OCI-M1 (cell line): ENCODE measurements at places on chromosomes 3 and 15.

GRCh38 chr3:100289339-100289738, 28.5 kb downstream of the TBC1D23 start:
- DNase-seq = peak; percentile 99

GRCh38 chr15:69058830-69059556, 44.5 kb downstream of the NOX5 start:
- DNase-seq = peak; percentile 91

- DNase-seq = no peak
Measured at GRCh38 chr3:95280711-95281352, 1218.0 kb downstream of the NSUN3 start.

DNA sequence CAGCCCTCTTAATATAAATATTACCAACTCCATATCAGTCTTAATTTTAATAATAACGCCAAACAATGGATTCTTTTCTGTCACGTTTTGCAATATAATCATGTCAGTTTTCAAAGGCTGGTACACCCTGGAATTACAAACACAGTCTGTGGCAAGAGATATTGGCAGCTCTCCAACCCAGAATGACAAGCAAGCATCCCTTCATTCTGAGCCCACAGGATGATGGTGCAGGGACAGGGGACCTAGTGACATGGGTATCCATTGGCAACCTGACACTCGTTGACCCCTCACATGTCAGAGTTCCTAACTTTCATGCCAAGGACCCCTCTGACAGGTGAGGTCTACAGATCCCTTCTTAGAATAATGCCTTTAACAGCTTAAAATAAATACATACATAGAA, 154.5 kb upstream of the TSC22D2 start:
- peak; percentile 73 for DNase-seq

DNA sequence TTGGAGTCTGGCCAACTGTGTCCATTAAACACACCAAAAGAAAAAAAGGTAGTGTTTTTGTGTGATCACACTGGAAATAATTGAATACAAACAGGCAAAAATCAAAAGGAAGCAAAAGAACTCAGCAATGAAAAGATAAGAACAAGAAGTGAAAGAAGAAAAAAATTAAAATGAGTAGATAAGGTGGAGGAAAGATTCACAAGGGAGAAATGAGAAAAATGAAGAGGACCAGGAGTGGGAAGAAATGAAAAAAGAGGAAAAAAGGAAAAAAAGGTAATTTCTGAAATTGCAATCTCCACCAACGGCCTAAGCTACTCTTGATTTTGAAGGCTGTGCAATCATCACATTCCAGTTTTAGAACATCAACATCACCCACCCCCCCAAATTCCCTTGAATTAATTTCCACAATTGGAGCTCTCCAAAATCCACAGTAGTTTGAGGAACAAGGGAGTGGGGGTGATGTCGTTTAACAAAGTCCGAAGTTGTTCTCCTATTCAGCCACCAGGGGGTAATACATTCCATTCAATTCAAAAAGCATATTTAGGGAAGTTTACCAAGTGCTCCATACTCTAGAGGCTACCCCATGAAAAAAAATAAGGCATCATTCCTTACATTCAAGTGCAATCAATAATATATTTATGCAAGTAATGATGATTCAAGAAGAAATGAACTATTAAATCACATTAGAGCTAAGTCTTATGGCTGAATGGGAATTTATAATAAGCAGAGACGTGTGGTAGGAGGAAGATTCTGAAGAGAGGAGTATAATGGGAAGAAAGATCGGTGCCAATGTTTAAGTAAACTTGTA, 37.4 kb downstream of the ZNF860 start:
- DNase-seq = peak; percentile 67

- DNase-seq = no peak
Measured at GRCh38 chr15:52706091-52706490, 26.9 kb upstream of the ATOSA start.

GRCh38 chr3:53109190-53109589, 21.0 kb downstream of the RFT1 start:
- no peak for DNase-seq

DNA sequence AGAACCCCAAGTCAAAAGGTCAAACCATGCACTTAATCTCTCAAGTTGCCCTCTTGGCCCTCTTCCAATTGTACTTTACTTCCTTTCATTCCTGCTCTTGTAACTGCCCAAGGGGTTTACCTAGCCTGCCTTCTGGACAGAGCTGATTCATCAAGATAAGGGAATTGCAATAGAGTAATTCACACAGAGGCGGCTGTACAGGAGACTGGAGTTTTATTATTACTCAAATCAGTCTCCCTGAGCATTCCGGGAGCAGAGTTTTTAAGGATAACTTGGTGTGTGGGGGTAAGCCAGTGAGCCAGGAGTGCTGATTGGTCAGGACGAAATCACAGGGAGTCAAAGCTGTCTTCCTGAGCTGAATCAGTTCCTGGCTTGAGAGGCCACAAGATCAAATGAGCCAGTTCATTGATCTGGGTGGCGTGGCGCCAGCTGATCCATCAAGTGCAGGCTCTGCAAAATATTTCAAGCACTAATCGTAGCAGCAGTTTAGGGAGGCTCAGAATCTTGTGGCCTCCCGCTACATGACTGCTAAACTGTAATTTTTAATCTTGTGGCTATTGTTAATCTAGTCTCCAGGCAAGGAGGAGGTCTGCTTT, 590.0 kb downstream of the EPHA3 start:
- no peak for DNase-seq

GRCh38 chr3:127206611-127207516, 13.9 kb downstream of the PRR23E start:
- DNase-seq = no peak

GRCh38 chr15:55170361-55170760, 26.4 kb downstream of the RSL24D1 start:
- no peak for DNase-seq

- DNase-seq = peak; percentile 85
Measured at GRCh38 chr3:132417695-132418411, 551 bp downstream of the DNAJC13 start.
